Islet precursor cell (in vitro differentiated cells): ENCODE measurements at places on chromosomes 2 and 18.

GRCh38 chr2:185208261-185208660 lies 530.3 kb upstream of the FSIP2 start:
- peak; percentile 82 for DNase-seq

GRCh38 chr2:79159653-79160052 lies at the start of gene REG3A:
Gene REG3A, minus strand, starts transcription at chr2:79159753. Its CDS starts 348 bp downstream, at chr2:79159405.
- no peak for DNase-seq

- no peak for DNase-seq
Observed at GRCh38 chr2:174282441-174282840, 34.1 kb upstream of the OLA1 start.

- no peak for DNase-seq
Observed at GRCh38 chr18:61400716-61401115, 67.5 kb downstream of the CDH20 start.

DNA sequence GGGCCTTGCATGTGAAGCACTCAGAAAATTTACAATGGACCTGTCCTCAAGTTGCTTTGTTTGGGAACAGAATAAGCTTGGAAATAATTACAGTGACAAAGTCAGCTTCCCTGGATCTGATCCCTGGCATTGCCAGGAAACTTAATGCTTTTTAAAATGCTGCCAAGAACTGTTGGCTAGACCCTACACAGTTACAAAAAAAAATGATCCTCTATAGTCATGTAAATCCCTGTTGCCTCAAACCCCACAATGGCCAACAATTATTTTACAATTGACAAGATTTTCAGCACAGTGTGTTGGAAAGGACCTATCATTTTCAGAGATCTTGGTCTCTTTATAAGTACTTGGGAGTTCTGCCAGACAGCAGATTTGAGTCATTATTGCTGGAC lies 470.4 kb upstream of the ACVR2A start:
- DNase-seq = no peak

DNA sequence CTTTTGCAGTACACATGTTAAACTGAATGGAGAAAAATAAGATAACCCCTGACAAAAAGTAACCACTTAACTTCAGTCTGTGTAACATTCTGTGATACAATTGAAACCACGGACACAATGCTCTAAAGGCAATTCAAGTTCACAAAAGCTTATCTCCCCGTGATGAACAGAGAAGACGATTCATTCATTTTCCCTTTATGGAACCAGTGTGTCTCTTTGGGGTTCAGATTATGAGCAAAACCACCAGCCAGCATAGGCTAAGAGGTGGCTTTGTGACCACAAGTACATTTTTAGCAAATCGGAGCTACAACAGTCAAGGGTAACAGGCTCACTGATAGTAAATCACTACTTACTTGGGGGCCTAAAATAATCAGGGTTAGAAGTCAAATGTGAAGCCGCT lies 120.6 kb upstream of the SMAD7 start:
- DNase-seq = no peak

DNA sequence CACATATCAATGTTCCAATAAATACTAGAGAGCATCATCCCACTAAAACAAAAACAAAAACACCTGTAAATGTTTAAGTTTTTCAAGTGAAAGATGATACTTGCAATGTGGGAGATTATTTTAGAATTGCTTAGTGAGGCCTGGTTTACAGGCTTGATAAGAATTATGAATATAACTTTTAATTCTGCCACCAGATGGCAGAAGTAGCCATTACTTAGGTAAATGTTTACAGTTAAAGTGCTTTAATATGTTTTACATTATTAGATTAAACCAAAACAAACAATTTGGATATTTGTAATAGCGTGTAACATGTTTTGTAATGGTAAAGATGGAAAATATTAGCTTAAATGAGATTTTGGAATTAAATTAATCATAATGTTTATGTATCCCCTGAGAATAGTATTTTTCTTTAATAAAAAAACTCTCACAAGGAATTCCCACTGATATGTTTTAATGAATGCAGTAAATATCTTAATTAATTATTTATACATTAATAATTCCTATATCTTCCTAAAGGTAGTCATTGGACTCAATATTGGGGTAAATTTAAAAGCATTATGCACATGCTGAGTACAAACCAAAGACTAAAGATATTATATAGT lies 522.0 kb downstream of the SPAG16 start:
- DNase-seq = no peak

DNA sequence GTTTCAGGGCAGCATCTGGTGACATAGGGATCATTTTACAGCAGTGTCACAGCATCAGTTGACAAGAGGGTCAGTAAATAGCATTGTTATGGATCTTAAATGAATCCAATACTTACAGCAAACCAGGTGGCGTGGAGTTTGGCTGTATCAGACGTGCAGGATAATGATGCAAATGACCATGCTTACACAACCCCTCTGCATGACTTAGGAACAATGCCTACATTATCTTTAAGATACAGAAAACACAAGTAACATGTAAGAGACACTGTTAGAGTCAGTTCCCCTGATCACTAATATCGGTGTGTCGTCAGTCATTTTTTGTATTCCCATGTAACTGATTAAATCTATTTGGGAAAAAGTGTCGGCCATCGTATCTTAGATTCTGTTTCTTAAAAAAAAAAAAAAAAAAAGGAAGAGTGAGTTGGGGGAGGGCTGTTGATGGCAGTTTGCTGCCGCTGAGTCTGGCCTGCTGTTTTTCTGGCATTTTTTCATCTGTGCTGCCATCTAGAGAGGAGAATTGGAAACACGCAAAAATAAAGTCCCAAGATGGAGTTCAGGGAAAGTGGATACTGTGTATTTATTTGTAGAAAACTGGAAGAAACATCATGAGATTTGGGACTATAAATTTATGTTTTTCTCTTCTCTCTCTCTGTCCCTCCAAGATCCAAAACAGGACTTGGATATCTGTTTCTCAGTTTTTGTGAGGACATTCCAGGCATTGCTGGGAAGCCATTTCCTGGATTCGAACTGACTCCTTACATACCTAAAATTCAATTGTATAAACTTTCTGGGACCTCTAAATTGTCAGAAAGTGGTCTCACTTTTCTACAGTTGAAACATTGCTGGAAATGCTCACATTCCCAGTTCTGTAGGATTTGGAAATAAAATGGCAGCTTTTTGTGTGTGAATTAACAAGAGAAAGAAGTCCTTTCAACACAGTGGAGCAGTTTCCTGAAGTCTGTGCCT lies 60.3 kb upstream of the AGPS start:
- DNase-seq = peak; percentile 63

- no peak for DNase-seq
Observed at GRCh38 chr2:173990970-173991819, 26.0 kb upstream of the SP3 start.

GRCh38 chr2:50513724-50514123 lies 518.2 kb downstream of the NRXN1 start:
- no peak for DNase-seq

DNA sequence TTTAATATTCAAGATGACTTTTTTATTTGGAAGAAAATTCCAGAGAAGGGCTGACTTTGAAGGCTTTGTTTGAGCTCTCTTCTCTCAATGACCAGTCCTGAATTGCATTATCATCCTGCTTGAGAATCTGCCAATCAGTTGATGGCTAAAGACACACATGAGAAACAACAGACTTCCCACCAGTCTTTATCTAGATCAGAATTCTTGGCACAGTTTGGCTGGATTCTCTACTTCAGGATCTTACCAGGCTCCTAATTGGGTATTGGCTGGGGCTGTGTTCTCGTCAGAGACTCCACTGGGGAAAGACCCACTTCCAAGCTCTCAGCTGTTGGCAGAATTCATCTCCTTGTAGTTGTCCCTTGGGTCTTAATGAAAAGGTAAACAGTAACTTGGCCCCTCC lies 86.0 kb downstream of the WDSUB1 start:
- DNase-seq = no peak

DNA sequence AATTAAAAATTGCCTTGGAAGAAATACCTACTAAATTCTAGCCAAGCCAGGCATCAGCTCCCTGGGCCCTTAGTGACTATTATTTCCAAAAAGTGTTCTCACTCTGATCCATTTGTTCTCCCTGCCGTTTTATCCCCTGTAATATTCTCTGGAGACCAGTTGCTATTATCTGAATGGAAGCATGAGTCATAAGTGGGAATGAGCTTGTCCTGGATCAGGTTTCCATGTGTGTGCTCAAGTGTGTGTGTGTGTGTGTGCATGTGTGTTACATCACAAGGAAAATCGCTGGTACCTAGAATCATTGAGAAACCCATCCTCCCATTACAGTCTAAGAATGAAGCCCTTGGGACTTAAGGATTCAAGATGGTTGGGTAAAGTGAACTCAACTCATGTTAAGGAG lies 130.3 kb upstream of the CXCR4 start:
- DNase-seq = no peak

DNA sequence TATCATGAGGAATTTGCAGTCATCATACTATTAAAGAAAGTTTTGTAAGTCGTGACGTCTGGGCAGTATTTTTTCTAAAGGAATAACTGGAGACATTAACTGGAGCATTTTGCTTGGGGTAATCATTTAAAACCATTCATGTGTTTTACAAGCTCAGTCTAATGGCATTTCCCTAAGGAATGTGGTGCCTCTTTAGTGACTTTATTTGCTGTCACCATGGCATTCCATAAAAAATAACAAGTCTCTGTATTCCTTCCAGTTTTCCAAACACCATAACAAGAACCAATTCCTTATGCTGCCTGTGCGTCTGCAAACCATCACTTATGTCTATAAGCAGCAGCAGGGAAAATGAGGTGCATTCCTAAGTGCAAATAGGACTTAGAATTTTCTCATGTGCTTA lies 82.8 kb downstream of the EPB41L3 start:
- DNase-seq = no peak

- no peak for DNase-seq
Observed at GRCh38 chr2:152638056-152638455, 79.2 kb downstream of the PRPF40A start.

GRCh38 chr2:131105950-131106801 lies 1.0 kb downstream of the PLEKHB2 start:
- peak; percentile 77 for DNase-seq

GRCh38 chr2:98374286-98374685 lies 28.0 kb downstream of the CNGA3 start:
- peak; percentile 65 for DNase-seq

DNA sequence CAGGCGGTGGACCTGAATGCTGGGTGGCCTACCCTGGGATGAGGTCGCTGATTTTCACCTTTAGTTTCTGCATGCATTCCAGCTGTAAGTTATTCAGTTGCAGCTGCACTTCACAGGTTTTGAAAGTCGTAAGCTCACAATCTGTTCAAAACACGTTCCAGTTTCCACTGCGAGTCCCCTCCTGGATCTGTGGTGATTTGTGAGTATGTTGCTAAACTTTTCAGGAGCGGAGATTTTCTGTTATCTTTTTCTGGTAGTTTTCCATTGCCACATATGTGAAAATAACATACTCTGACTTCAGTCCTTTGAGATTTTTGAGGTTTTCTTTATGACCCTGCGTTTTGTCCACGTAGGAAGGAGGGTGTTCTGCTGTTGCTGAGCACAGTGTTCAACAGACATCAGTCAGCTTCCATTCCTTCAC lies 102.1 kb downstream of the SNTG2 start:
- DNase-seq = no peak

DNA sequence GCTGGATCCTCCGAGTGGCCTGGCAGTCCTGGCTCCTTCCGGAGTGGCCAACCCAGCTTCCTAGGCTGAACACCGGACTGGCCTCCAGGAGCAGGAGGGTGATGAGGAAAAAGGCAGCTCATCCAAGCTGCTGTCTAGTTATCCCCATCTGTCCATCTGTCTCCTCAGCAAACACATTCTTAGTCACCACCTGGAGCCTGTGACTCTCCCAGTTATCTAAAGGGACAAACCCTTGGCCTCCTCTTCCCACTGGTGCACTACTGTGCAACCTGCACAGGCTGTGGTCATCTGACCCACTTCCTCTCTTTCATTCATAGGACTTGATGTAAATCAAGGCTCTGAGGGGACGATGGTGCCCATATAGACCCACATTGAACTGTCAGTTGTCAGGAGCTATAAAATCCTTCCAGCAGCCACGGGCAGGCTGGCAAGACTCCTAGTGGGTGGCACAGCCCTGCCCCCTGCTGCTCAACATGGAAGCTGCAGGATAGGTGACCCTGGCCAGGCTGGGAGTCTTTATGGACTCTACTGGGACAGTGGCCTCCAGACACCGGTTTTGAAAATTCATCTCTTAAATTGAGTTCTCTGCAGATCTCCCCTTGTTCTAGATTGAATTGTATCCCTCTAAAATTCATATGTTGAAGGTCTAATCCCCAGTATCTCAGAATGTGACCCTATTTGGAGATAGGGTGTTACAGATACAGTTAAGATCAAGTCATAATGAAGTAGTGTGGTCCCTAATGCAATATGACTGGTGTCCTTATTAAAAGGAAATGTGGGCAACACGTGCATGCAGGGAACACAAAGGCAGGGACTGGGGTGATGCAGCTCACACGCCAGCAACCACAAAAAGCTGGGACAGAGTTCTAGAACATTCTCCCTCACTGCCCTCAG lies 29.3 kb upstream of the DUSP2 start:
- DNase-seq = peak; percentile 87

GRCh38 chr2:8036366-8036765 lies 645.5 kb upstream of the ID2 start:
- no peak for DNase-seq

DNA sequence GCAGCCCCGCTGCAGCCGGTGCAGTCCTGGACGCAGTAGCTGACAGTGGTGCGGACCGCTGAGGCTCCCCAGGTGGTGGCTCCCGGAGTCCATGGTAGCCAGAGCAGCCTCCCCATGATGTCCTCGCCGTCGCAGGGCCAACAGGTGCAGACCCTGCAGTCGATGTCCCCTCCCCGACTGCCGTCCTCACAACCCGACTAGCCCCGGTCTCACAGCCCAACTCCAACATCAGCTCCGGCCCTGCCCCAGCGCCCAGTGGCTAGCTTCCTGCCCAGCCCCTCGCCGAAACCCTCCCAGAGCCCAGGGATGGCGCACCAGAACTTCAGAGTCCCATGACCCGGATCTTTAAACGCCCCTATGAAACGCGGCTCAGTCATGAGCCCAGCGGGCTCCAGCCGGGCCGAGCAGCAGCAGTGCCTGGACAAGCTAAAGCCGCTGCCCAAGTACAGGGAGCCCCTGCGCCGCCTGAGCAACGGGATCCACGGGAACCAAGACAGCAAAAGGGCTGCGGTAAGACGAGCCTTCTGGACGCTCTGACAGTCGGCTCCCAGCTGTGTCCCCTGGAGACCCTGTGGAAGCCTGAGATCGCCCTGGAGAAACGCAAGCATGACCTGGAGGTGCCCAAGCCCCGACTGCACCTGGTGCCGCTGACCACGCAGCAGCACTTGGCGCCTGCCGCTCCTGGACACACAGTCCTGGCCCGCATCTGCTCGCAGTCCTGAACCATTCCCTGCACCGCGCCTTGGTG lies 53.8 kb upstream of the TUBA3E start:
- DNase-seq = peak; percentile 52

DNA sequence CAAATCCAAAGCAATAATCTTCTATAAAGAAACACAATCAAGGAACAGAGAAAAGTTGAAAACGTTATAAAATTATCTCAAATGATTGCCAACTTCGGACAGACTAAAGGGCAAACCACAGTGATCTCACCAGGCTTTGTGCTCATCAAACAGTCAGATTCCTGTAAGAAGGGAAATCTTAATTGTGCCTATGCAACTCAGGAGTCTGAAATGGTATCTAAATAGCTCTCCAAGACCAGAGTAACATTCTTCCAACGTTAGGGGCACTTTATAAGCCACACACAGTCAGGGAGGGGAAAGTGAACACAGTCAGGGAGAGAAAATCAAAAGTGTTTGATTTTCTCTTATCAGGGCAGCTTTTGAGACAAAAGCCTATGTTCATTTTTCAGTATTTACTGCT lies 29.4 kb downstream of the PLEKHM3 start:
- DNase-seq = no peak

- no peak for DNase-seq
Observed at GRCh38 chr2:6973895-6974545, 56.8 kb downstream of the RNF144A start.
